Fibroblast of skin of back (primary cell): ENCODE measurements at places on chromosomes 11 and 22.

GRCh38 chr11:117902001-117902845 is 25.8 kb upstream of the FXYD6 start:
- DNase-seq: no peak

- peak; percentile 74 for DNase-seq
These were observed 30.0 kb downstream of the PPP2R1B start for GRCh38 chr11:111736181-111736590.

GRCh38 chr22:44365191-44365590 is 52.4 kb upstream of the SHISAL1 start:
- no peak for DNase-seq

- DNase-seq: peak; percentile 90
These were observed 144.6 kb upstream of the RASSF10 start for GRCh38 chr11:12864316-12865156.

GRCh38 chr11:78825591-78826020 is 250.9 kb upstream of the NARS2 start:
- peak; percentile 18 for DNase-seq

DNA sequence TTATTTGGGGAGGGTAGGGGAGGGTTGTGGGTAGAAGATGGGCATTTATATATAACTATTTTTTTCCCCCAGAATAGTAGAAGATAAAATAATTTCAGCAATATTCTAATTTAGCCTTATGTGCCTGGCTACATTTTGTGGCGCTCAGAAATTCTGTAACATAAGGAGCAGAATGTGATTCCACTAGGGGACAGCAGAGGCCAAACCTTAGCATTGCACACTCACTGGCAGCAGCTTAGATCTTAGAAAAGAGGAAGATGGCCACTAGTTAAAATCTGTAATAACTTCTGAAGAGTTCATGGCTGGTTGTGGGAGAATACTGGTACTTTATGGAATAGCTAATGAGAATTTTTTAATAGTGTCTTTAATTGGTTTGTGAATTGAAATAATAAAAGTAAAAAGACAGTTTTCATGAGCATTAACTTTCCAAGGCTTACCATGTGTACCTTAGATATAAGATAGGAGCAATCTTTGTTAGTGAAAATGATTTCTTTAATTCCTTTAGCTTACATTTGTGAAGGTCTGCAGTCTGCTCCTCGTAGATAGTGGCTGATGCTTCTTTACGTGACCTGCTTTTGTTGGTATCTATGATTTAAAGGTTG is 33.1 kb downstream of the DDX10 start:
- DNase-seq: peak; percentile 75

DNA sequence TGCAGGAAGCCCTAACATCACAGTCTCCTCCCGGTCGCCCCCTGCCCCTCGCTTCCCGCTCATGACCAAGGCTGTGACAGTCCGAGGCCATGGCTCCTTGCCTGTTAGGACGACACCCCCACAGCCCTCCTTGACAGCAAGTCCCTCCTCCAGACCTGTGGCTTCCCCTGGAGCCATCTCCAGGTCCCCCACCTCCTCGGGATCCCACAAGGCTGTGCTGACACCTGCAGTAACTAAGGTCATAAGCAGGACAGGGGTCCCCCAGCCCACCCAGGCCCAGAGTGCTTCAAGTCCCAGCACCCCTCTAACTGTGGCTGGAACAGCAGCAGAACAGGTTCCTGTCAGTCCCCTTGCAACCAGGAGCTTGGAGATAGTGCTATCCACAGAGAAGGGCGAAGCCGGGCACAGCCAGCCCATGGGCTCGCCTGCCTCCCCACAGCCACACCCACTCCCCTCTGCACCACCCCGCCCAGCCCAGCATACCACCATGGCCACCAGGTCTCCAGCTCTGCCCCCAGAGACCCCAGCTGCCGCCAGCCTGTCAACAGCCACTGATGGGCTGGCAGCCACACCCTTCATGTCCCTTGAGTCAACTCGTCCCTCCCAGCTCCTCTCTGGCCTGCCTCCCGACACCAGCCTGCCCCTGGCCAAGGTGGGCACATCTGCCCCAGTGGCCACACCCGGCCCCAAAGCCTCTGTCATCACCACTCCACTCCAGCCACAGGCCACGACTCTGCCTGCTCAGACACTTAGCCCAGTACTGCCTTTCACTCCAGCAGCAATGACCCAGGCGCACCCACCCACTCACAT is 63.2 kb downstream of the OTOG start:
- no peak for DNase-seq

GRCh38 chr11:67307545-67308001 is 4.2 kb downstream of the SSH3 start:
- DNase-seq: no peak

DNA sequence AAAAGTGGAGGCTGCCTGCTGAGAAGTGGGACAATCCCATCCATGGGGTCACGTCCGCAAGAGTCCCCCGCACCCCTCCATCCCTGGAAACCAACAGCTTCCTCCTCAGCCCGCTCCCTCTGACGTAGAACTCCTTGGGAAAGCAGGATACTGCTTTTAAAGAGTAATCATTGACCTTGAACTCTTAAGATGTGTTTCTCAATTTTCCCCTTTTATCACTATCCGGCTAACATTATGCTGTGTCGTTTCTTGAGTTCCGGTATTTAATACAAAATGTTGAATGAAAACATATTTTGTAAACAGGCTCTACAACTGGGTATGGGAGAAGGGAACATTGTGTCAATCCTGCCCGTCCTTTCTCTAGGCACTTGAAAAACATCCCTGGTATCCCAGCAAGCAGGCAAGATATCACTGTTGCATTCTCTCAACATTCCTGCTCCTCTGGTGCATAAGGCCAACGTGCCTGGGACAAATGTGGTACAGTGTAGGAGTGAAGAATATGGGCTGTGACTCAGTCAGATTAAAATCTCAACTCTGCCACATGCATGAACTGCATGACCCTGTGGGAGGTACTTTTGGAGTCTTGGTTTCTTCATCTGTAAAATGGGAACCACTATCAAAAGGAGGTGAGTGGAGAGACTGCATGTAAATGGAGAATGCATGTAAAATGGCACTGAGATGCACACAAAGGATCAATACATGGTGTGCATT is 52.8 kb downstream of the WT1 start:
- DNase-seq: no peak

GRCh38 chr11:115067900-115068530 is 389.7 kb downstream of the NXPE2 start:
- no peak for DNase-seq

- DNase-seq: peak; percentile 45
These were observed 52.9 kb downstream of the SYT13 start for GRCh38 chr11:45233121-45233803.

GRCh38 chr11:120398132-120398531 is 61.9 kb downstream of the ARHGEF12 start:
- DNase-seq: peak; percentile 59

DNA sequence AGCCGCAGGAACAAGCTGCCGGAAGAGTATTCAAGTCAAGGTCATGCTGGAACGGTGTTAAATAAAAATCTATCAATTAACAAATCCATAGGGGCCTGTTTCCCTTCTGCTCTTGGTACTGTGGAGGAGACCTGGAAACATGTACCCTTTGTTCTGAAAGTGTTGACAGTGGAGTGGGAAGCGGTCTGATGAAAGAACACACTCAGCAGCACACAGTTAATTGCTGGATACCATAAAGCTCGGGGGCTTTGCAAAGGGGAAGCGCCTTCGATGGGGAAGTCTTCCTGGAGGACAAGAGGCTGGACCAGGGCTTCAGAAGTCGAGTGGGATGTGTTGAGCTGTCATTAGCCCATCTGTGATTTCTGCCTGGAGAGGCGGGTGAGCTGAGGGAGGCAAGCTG is 112.5 kb upstream of the CLPB start:
- DNase-seq: no peak

- DNase-seq: no peak
These were observed 6.8 kb downstream of the KRTAP5-9 start for GRCh38 chr11:71554996-71555395.

DNA sequence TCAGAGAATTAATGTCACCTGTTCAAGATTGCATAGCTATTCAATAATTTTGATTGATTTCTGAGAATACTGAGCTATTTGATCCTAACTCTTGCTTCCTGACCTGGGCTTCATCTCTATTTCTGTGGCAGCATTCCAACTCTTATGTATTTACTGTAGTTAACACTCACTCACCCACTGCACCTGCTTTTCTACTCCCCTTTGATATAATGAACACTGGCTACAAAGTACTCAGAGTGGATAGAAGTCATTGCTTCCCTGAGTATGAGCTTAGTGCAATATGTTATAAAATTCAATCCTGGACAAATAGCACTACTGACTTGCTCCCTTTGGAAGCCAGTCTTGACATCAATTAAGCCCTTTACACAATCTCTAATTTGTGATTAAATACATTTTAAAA is 117.2 kb downstream of the APIP start:
- no peak for DNase-seq

DNA sequence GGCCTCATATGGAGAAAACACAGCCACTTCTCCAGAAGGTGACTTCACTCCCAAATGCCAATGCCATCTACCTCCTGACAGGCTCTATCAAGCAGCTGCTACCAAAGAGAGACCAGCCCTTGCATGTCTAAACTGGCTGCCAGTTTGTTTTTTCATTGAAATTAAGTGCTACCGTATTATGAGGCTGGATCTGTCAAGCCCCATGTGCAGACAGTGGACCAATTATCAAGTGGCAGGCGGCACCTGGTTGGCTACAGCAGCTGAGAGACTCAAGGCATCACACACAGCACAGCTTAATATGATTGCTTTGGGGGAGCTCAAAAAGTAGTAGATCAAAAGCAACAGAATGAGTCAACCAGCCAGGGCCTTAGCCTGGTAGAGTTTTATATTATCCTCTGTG is 1293.0 kb upstream of the TENM4 start:
- DNase-seq: no peak

- DNase-seq: peak; percentile 71
These were observed 39.0 kb downstream of the CTNND1 start for GRCh38 chr11:57800444-57801182.

DNA sequence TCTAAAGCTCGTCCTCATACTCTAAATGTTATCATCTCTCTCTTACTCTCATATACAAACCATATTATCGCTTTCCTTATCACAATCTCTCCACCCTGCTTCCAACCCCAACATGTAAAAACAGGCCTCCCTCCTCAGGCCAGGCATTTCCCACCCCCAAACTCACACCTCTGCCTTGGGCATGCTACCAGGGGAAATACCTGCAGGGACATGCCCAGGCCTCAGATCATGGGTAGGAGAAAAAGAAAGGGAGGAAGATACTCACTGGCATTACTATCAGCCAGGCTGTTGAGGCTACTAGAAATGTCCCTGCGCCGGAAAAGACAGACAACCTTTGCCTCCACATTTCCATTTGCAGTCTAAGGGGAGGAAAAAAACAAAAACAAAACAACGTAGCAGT is 1.8 kb downstream of the MTA2 start:
- DNase-seq: no peak

GRCh38 chr11:81674211-81674610 is 1059.5 kb downstream of the FAM181B start:
- peak; percentile 8 for DNase-seq

- DNase-seq: no peak
These were observed 89.5 kb downstream of the WNT7B start for GRCh38 chr22:45887202-45888131.

GRCh38 chr11:88552379-88553062 is 215.0 kb upstream of the CTSC start:
- peak; percentile 45 for DNase-seq

DNA sequence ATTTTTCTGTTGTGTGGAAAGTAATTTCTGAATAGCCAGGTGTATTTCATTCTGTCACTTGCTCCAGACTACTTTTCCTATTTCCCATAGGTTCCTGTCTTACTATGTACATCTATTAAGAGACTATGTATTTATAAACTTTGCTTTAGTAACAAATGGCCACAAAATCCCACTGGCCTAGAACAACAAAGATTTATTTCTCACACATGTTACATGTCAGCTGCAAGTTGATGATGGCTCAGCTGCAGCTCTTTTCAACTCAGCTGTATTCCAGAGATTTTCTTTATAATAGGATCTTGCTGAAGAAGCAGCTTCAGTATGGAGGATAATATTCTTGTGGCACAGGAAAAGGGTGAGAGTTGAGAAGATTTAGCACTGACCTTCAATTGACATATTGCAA is 539.6 kb upstream of the LRRC4C start:
- DNase-seq: no peak

- no peak for DNase-seq
These were observed 43.2 kb downstream of the IGLL5 start for GRCh38 chr22:22930571-22931556.

- no peak for DNase-seq
These were observed 12.8 kb upstream of the PRR5 start for GRCh38 chr22:44689173-44689572.

DNA sequence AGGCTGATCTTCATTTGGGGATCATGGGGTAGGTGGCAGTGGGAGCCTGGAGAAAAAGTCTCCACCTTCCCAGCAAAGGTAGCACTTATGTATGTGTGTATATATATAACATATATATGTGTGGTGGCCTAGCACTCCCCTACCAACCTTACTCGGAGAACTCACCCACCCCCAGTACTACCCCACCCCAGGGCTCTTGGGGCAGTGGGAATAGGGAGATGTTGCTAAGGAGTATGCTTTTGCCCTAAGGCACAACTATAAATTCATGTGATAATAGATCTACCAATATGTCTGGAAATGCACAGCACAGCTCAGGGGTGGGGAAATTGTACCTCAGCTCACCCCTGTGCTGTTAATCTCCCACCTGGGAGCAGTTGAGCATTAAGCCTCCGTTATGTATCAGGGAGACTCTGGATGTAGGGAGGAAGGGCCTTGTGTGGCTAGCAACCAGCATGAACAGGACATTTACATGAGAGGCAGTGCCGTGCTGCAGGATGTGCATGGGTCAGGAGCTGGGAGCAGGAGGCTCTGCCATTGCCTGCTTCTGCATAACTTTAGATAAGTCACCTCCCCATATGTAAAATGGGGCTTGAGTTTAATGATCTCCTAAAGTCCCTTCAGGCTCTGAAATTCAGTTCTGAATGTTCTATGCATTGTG is 57.3 kb downstream of the C11orf91 start:
- no peak for DNase-seq

DNA sequence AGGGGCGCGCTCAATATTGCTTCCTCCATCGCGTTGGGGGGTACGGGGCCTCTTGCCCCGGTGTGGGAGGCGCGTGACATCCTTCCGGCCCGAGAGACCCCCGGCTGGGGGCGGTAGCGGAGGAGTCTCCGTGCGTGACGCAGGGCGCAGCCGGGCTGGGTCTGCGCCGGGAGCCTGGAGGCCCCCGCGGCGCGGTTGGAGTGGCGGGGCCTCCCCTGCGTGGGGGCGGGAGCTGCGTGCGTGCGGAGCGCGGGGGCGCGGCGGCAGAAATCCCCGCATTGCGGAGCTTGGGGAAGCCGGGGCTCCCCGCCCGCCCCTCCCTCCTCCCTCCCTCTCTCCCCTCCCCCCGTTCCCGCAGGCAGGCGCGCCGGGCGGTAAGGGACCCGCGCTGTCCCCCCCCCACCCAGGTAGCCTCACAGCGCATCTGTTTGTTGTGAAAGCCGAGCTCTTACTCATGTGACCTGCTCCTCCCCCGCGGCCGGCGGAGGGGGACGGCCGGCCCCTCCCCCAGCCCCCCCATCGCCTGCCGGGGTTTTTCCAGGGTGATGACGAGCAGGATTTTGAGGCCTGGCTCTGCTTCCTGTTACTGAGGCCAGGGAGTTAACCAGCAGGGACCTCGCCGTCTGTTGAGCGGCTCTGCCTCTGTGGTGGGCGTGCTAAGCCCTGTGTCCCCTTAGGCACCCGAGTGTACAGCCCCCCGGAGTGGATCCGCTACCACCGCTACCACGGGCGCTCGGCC is 1.6 kb downstream of the PIM3 start:
- peak; percentile 91 for DNase-seq

- DNase-seq: peak; percentile 45
These were observed 15.8 kb downstream of the UPB1 start for GRCh38 chr22:24510637-24511625.

- peak; percentile 50 for DNase-seq
These were observed 184.8 kb upstream of the ARHGAP20 start for GRCh38 chr11:110897035-110897434.
